Colonic mucosa (tissue), 4 donors: ENCODE measurements at places on chromosomes 2 and 18. TPM values are rescaled to one million over a fixed set of nuclear protein-coding genes. Genes with fewer than 3 reads are reported as not detected.
A peak's percentile ranks its signal among the peaks of the same experiment; 100 is the strongest.

DNA sequence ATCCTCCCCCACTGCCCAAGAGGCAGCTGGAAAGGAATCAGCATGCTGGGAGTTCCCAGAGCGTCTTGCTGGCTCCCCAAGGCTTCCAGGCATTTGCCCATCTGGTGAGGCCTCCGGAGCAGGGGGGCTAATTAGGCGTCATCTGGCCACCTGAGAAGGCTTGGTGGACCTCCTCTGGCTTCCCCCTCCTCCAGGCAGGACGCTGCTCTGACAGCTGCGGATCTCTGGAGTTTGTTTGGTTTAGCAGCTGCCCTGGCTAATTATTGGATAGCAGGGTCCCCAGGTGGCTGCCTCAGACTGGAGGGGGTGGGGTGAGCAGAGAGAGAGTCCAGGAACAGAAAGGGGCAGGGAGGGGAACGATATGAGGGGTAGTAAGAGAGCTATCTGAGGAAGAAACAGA lies 425.2 kb upstream of the MEX3C start:
- DNase-seq, result no peak

GRCh38 chr18:23108496-23108895 lies 26.8 kb upstream of the CABLES1 start:
- no peak for DNase-seq

Gene IL1F10
- not detected for total RNA-seq

GRCh38 chr18:8142932-8143331 lies 466.3 kb upstream of the RAB12 start:
- DNase-seq, result no peak

DNA sequence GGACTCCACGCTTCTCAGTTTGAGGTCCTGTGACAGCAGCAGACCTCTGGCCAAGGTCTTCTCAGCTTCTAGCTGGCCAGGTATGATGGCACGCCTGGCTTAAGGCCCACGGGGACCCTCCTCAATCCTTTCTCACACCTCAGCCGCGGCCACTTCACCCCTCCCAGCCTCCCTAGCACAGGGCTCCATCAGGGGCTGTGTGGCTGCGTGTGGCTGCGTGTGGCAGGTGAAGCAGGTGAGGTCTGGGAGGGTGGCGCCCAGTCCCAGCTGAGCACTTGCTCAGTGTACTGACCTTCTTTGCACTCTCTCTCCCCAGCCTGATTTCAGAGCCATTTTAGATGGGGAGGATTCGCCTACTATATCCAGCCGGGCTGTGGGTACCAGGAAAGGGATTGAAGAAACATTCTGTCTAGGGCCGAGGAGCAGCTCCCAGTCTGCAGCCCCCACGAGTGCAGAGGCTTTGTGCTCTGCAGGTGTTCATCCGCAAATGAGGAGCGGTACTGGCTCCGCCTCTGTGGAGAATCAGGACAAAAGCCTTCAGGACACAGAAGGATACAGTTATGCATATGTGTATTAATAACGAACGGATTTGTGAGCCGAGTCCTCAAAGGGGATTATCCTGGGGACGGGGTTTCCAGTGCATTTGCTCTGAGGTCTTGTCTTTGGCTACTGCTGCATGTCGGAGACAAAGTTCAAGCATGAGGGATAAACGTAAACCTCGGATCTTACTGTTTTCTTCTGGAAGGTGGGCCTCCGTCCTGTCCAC lies 236.9 kb upstream of the RAB6C start:
- DNase-seq, result no peak

GRCh38 chr2:43609290-43609918 lies 13.6 kb upstream of the THADA start:
- peak; percentile 56 for DNase-seq

DNA sequence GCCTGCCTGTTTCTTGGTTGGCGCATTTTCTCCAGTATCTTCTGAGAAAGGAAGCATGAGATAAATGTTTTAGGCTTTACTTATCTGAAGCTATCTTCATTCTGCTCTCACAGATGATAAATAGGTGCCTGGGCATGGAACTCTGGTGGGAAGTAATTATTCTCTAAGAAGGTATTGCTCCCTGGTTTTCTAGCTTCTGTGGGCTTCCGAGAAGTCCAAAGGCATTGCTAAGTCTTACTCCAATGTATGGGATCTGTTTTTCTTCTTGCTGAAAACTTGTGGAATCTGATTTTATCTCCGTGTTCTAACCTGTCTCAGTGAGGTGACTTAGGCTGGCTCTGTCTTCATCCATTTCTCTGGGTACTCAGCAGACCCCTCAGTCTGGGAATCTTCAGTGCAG lies 224.4 kb upstream of the HS6ST1 start:
- DNase-seq, result no peak

Gene ALK
- total RNA-seq, result 0.19 TPM

- DNase-seq, result no peak
Measured at GRCh38 chr2:217887841-217888701, 114.7 kb downstream of the TNS1 start.

Gene DLX2
- total RNA-seq, result not detected

DNA sequence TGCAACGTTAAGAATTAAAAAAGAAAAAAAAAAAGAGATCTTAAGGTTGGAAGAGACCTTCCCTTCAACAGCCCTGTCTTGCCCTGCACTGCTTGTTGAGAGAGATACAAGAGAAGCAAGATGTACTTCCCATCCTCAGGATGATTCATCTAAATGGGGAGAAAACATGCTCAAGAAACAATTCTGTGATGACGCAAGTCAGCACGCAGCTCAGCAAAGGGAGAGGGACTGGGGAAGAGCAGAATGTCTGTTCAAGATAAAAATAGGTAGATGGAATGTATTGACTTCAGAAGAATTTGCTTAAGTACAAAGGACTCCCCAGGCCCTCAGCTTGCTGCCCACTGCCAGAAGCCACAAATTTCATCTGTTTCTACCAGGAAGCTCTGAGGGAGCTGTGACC lies 198.2 kb upstream of the SPRED2 start:
- no peak for DNase-seq

Gene PRKAG3
- not detected for total RNA-seq

GRCh38 chr18:62583376-62583775 lies 60.6 kb downstream of the ZCCHC2 start:
- no peak for DNase-seq

DNA sequence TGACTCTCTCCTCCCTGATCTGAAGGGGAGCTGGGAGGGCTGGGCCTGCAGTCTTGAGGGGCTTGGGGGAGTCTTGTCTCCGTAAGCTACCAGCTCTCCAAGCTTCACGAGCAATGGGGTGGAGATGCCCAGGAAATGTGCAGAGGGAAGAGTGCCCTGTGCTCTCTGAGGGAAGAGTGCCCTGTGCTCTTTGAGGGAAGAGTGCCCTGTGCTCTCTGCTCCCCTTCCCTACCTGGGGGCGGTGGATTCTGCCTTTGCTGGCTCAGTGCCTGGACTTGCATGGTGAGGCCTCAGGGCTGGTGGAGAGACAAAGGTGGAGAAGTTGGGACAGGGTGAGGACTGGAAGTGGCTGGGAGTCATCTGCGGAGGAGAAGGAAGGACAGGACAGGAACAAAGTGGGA lies 72.7 kb downstream of the TWIST2 start:
- DNase-seq, result no peak

DNA sequence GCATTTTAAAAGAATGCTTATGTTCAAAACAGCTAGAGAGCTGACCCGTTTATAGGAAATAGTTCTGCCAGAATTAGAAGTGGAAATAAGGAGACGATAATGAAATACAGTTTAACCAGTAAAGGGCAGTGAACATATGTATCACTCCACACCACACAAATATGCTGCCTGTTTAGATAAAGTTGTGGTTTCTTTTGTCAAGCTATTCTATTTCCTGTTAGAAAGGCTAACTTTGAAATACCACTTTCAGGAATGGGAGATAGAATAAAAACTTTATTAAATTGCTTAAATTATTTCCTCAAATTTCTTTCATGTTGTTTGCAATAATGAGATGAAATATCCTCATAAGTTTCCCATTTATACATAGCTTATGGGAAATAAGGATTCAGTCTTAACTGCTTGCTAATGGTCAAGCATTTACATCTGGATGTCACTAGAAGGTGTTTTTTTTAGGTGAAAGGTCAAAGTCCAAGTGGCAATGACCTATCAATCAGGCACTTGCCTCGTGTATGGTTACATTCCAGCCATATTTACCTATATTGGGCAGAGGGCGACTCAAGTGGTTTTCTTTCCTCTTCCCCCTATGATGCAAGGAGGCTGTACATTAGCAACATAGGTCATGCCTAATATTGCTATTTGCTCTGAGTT lies 148.9 kb downstream of the ZEB2 start:
- DNase-seq, result no peak

Gene COL4A4
- 0.40 TPM for total RNA-seq

GRCh38 chr2:60472041-60472440 lies 81.4 kb downstream of the BCL11A start:
- DNase-seq, result peak; percentile 12

DNA sequence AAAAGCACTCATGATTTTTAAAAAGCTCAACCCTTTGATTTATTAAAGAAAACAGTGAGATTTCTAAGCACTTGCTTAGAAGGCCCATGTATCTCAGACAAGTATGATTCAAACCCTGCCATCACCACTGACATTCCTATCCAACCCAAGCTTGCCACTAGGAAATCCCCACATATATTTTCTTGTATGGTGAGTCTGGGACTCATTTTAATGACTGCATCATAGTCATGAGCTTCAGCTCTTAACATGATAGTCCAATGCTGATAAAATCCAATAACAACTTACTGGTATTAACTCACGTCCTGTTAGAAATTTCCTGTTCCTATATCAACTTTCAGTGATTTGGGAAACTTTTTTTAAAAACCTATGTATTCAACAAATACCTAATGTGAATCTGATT lies 39.4 kb upstream of the NCKAP5 start:
- DNase-seq, result no peak
